ENCODE measurements at places on chromosomes 7 and 10. TPM values are rescaled to one million over a fixed set of nuclear protein-coding genes. Genes with fewer than 3 reads are reported as not detected.

GRCh38 chr7:135189221-135189662, 18.7 kb upstream of the CYREN start:
- DNase-seq, result no peak

DNA sequence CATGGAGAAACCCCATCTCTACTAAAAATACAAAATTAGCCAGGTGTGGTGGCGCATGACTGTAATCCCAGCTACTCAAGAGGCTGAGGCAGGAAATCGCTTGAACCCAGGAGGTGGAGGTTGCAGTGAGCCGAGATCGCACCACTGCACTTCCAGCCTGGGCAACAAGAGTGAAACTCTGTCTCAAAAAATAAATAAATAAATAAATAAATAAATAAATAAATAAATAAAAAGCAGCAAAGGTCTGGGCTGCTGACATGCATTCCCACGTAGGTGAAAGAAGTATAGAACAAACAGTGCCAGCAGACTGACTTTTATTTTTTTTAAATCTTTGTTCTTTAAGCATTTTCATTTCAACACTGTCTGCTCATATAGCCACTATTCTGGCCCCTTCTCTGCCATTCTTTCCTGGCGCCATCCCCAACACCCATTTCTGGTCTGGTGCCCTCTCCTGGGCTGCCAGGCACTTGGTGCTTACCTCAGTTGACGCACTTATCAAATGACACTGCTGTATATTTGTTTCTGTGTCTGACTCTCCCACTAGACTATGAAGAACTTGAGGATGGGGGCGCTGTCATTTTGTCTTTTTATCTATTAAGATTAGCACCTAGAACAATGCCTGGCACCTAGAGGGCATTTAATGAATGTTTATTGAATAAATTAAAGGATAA, 15.6 kb downstream of the FAM107B start:
- no peak for DNase-seq

GRCh38 chr10:62045765-62046521, 144.4 kb downstream of the ARID5B start:
- no peak for DNase-seq

DNA sequence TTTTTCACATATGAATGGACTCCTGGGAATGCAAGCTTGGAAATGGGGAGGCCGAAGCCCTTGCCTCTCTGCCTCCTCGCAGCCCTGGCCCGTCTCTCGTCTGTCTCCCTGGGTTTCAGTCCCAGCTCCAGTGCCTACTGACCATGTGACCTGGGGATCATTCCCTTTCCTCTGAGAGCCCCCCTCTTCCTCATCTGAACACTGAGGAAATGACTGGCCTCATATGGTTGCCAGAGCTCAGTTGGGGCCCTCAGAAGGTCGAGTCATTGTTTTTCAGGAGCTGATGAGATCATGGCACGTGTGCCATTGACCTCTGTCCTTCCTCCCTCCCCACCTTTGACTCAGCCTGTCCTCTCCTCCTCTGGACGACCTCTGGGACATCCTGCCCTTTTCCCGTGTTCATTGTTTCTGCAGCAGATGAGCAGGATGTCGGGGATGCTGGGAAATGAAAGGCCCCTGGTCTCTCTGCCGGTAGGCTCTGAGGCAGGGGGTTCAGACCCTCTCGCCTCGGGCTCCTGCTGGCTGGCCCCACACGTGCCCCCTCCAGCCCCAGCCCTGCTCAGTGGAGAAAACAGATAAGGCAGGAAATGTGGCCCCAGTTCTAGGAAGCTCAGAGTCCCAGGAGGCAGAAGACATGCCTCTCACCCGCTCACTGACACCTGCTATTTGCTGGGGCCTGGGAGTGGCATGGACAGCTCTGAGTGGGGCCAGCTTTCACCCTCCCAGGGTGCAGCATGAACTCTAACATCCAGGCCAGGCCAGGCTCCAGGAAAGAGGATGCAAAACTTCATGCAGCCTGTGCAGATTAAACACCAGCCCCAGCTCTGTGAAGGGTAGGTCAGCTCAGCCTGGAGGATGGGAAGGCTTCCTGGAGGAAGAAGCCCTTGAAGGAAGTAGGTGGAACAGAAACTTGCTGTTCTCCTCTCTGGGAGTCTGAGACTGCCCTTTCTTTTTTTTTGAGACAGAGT, 8.3 kb upstream of the PPP1R35 start:
- DNase-seq, result no peak

- DNase-seq, result no peak
Measured at GRCh38 chr10:47127188-47127785, 172.7 kb upstream of the GDF10 start.

DNA sequence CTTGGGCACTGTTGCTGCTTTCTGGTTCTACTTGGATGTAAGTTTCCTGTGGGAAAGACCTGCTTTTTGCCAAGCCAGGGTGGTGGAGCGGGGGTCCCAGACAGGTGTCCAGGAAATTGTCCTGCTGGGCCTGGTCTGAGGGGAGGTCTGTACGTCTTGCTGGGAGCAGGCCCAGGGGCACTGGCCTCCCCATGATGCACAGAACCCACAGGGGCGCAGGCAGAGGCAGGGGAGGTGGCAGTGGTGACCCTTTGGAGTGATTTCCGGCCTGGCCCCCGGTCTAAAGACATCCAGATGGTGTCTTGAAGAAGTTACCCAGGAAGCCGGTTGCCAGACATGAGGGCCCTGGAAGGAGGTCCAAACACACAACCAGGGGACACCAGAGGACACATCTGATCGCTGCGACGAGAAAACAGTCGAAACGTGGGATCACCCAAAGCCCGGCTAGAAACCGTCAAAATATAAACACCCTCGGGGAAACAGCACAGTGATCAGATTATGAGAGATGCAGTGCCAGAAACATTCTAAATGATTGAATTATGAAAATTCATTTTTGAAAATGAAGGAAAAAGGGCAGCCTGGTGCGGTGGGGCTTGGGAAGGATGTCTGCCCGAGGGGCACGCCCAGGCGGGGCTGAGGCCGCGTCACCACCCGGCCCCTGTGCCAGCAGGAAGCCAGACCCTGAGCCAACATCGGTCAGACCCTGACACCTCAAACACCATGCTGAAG, 59.6 kb downstream of the TMEM270 start:
- DNase-seq, result no peak

DNA sequence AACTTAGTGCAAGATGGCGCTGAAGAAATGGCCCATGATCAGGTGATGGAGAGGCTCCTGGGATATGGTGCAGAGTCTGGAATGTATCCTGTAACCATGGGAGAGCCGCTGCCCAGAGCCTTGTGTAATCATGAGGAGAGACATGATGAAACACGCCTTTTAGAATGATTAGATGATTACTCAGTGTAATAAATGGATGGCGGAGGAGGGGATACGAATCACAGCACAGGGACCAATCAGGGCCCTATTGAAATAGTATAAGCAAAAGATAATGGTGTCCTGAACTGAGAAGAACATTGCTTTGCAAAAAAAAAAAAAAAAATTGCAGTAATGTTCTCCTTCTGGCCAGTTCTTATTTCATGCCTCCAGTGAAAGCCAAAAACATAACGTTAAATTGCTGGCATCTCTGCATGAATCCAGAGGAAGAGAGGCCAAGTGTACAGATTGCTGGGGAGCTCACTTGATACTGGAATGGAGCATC, 668.5 kb upstream of the AUTS2 start:
- DNase-seq, result no peak

- DNase-seq, result no peak
Measured at GRCh38 chr7:16816824-16817223, 12.0 kb upstream of the AGR2 start.

- DNase-seq, result no peak
Measured at GRCh38 chr7:120402801-120403200, 129.8 kb downstream of the KCND2 start.

GRCh38 chr10:71465551-71466252, 69.0 kb downstream of the CDH23 start:
- no peak for DNase-seq

DNA sequence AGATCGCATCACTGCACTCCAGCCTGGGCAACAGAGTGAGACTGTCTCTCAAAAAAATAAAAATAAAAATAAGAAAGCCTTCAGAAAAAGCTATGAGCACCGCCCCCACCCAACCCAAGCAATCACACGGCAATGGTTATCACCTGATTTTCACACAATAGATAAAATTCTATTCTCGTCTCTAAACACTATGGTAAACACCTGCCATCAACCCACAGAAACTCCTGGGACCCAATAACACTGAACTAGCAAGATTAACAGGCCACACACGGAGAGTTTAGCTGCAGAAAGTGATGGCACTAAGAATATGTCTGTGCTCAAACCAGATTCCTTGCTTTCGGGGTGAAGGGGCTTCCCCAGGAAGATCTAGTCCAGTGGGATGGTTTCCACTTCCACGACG, 173.8 kb downstream of the DIP2C start:
- DNase-seq, result no peak

- peak; percentile 14 for DNase-seq
Measured at GRCh38 chr10:57657164-57657765, 610.4 kb downstream of the IPMK start.

DNA sequence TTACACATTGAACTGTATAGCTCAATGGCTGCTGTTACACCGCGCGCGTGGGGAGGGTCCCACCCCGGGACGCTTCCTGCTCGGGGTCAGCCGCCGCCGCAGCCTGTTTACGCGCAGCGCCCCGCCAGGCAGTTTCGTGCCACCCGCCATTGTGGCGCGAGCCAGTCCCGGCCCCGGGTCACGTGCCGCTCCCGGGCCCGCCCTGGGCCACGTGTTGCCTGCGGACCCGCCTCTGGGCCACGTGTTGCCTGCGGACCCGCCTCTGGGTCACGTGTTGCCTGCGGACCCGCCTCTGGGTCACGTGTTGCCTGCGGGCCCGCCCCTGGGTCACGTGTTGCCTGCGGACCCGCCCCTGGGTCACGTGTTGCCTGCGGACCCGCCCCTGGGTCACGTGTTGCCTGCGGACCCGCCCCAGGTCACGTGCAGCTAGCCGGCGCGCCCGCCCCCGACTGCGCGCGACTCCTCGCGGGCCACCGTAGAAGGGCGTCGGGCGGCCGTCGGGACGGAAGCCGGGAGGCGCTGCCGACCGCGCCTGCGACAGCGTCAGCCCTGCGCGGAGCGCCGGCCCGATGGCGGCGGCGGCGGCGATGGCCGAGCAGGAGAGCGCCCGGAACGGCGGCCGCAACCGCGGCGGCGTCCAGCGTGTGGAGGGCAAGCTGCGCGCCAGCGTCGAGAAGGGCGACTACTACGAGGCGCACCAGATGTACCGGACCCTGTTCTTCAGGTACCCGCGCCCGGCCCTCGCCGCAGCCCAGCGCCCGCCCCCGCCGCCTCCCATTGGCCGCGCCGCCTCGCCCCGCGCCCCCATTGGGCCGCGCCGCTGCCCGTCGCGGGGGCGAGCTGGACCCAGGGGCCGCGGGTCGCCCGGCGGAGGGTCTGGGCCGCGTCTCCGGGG, at the start of gene GET4:
Gene GET4 (plus strand): TSS at position 478 of the 895 bp plus-strand sequence. CDS start 92 bp downstream, at position 570.
- peak; percentile 96 for DNase-seq

The RAB19 gene
- not detected for total RNA-seq

The DRGX gene
- not detected for total RNA-seq

DNA sequence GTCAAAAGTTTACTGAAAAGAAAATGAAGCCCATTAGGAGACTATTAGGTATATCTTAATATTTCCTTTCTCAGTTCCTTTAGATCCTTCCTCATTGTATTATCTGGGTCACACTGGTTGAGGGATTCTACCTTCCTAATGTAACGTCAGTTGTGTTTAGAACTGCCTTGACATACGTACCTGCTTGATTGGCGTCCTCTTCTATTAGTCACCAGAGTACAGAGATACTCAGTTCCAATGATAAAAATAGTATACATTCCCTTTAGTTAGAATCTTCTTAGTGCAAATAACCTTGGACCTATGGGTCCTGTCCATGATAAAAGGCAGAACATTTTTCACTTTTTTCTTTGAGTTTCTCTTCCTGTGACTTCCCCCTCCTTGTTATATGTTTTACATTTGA, 45.2 kb downstream of the AHCYL2 start:
- DNase-seq, result no peak

- DNase-seq, result peak; percentile 89
Measured at GRCh38 chr10:7488418-7488829, 77.6 kb upstream of the SFMBT2 start.

- DNase-seq, result no peak
Measured at GRCh38 chr10:266974-267425, 131.7 kb downstream of the ZMYND11 start.

The CPEB3 gene
- total RNA-seq, result 5.6 TPM

The ACBD5 gene
- total RNA-seq, result 15.4 TPM

The TAS2R16 gene
- total RNA-seq, result not detected

The SEMA3D gene
- total RNA-seq, result 6.1 TPM

- DNase-seq, result no peak
Measured at GRCh38 chr10:31830887-31831286, 97.7 kb downstream of the ARHGAP12 start.

DNA sequence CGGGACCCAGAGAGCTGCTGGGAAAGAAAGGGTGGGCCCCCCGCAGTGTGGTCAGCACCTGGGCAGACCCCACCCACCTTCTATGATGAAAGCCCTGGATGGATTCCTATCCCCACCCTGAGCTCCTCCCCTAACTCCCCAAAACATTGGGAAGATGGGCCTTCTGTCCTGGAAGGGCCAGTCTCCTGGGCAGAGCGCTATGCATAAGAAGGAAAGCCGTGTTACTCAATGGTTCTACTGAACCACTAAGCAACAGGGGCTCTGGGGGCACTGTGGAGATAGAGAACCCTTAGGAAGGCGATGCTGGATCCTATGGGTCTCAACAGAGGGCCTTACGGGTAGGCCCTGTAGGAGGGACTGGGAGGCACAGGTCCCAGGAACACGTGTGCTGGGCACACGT, 30.7 kb upstream of the INSIG1 start:
- DNase-seq, result no peak

DNA sequence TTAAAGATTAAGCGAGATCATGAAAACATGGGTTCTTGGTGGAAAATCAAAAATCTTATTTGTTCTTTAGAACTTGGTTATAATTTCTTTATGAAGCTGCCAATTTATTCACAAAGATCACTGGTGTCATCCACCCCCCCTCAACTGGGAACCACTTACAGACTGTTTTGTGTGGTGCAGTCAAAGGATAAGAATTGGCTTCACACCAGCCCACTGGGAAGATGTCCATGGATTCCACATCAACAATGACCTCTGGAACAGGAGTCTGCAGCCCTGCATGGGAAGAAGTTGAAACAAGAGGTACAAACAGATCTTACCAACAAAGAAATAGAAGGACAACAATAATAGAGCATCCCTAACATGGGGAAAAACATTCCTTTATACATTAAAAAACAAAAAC, 205.2 kb downstream of the SFMBT2 start:
- no peak for DNase-seq

The EGR2 gene
- total RNA-seq, result 0.48 TPM
